Testis (tissue), 5 donors: ENCODE measurements at places on chromosomes 16 and 17. TPM values are rescaled to one million over a fixed set of nuclear protein-coding genes. Genes with fewer than 3 reads are reported as not detected.

GRCh38 chr17:38871247-38872015 is 1.6 kb downstream of the LASP1 start:
- peak overlapping the region; percentile 96 for H3K4me3 ChIP-seq
- DNase-seq, result peak; percentile 57
- no peaks in the 10 kb centered on the region for H3K36me3 ChIP-seq
- H3K27me3 ChIP-seq, result no peaks in the 10 kb centered on the region
- peak overlapping the region; percentile 29 for H3K27ac ChIP-seq
- peaks cover 36% of the 10 kb centered on the region for H3K4me1 ChIP-seq

DNA sequence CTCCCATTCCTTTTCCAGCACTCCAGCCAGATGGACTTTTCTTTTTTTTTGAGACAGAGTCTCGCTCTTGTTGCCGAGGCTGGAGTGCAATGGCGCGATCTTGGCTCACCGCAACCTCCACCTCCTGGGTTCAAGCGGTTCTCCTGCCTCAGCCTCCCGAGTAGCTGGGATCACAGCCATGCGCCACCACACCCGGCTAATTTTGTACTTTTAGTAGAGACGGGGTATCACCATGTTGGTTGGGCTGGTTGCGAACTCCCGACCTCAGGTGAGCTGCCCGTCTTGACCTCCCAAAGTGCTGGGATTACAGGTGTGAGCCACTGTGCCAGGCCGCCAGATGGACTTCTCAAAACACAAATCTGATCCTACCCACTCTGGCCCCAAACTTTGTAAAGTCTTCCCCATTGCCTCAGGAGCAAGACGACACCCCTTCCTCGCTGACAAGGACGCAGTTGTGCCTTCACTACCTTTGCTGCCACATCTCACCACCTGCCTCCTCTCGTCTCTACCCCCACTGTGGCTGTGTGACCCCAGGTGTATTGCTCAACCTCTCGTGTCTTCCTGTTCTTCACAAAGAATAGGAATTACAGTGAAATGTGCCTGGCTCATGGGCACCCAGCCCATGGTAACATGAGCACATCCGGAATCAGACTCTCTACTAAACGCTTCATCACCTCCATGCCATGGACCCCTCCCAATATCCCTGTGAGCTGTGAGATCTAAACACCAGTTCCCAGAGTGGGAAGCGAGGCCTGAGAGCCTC is 3.7 kb upstream of the BANP start:
- DNase-seq, result no peak
- H3K27ac ChIP-seq, result peak overlapping the region; percentile 50
- no peak overlapping the region for H3K4me3 ChIP-seq
- no peaks in the 10 kb centered on the region for H3K27me3 ChIP-seq
- peaks cover 6% of the 10 kb centered on the region for H3K4me1 ChIP-seq
- H3K36me3 ChIP-seq, result no peaks in the 10 kb centered on the region

- H3K27ac ChIP-seq, result no peak overlapping the region
- no peak overlapping the region for H3K4me3 ChIP-seq
- no peaks in the 10 kb centered on the region for H3K4me1 ChIP-seq
- no peaks in the 10 kb centered on the region for H3K36me3 ChIP-seq
Observed at GRCh38 chr16:8904018-8904430, 21.9 kb downstream of the LITAFD start.

GRCh38 chr16:50800074-50800473 is 58.2 kb downstream of the CYLD start:
- no peaks in the 10 kb centered on the region for H3K4me1 ChIP-seq
- H3K27ac ChIP-seq, result no peak overlapping the region
- no peaks in the 10 kb centered on the region for H3K36me3 ChIP-seq
- DNase-seq, result no peak
- no peak overlapping the region for H3K4me3 ChIP-seq

DNA sequence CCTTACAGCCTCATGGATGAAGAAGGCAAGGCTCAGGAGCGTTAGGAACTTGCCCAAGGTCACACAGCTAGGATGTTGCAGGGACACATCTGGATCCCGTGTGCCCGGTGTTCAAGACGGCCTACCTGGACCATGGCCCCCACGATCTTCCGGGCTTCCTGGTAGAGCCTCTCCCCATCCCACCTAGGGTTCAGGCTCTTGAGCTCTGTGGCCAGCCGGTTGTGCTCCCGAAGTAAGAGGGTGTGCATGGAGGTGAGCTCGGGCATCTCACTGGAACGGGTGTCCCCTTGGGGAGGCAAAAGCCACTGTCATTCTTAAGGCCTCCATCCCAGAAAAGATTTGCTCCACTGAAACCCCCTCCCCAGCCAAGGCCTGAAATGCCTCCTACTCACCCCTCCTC is 5.3 kb downstream of the MPO start:
- H3K27ac ChIP-seq, result no peak overlapping the region
- H3K27me3 ChIP-seq, result no peaks in the 10 kb centered on the region
- DNase-seq, result no peak
- H3K36me3 ChIP-seq, result no peaks in the 10 kb centered on the region

The MAZ gene
- total RNA-seq, result 186 TPM

The DNAAF1 gene
- 50.9 TPM for total RNA-seq

The HOXB1 gene
- not detected for total RNA-seq

The CA7 gene
- 1.4 TPM for total RNA-seq

The OTOA gene
- total RNA-seq, result 11.2 TPM
